Activated T-helper 1 cell treated with anti-CD3 and anti-CD28 coated beads, Interleukin-12 subunit alpha, Interleukin-12 subunit beta, Interleukin-2, Interleukin-4 antibody, amounts not matched to agents 30 ng/mL and 10 ng/mL and 1 ng/mL, durations not matched to agents 14 hours and 24 hours and 36 hours (primary cell): ENCODE measurements at places on chromosomes 2 and 18. TPM values are rescaled to one million over a fixed set of nuclear protein-coding genes. Genes with fewer than 3 reads are reported as not detected.

GRCh38 chr2:97645695-97646629 lies at the start of gene COX5B:
Gene COX5B (plus strand): TSS chr2:97646062. CDS start chr2:97646087, 25 bp downstream.
- peak; percentile 99 for DNase-seq

DNA sequence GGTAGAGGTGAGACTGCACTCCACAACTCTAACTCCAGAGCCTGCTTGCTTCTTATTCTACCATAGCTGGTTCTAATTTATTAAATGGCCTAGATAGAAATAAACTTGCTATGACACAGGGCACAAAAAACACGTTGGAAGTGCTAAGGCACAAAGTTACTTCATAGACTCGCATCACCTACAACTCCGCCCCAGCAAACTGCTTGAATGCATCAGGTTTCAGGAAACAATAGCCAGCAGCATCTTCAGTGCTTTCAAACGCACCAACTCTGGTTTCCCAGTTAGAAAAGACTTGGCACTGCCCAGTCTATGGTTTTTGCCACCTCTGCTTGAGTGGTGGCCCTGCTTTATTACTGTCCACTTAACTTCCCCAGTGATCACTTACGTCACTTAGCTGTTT lies 142.6 kb downstream of the RIF1 start:
- DNase-seq, result no peak

GRCh38 chr2:68643011-68643873 lies at the start of gene PROKR1:
Gene PROKR1 (plus strand): TSS chr2:68643579. CDS start chr2:68645822, 2,243 bp downstream.
- DNase-seq, result no peak

GRCh38 chr2:149132901-149133300 lies 94.4 kb downstream of the LYPD6B start:
- no peak for DNase-seq

GRCh38 chr2:230419181-230419580 lies 3.2 kb downstream of the SP100 start:
- no peak for DNase-seq

DNA sequence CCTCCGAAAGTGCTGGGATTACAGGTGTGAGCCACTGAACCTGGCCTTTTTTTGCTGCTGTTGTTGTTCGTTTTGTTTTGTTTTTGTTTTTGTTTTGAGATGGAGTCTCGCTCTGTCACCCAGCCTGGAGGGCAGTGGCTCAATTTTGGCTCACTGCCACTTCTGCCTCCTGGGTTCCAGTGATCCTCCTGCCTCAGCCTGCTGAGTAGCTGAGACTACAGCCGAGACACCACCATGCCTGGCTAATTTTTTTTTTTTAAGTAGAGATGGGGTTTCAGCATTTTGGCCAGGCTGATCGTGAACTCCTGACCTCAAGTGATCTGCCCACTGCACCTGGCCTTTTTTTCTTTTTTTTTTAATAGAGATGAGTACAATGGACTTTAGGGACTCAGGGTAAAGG lies 22.0 kb downstream of the TMEM127 start:
- no peak for DNase-seq

GRCh38 chr2:69576880-69577279 lies 66.7 kb downstream of the AAK1 start:
- DNase-seq, result no peak

- no peak for DNase-seq
Measured at GRCh38 chr2:197176522-197176921, 134.1 kb downstream of the ANKRD44 start.

GRCh38 chr2:98127229-98127989 lies 40.4 kb downstream of the VWA3B start:
- no peak for DNase-seq

DNA sequence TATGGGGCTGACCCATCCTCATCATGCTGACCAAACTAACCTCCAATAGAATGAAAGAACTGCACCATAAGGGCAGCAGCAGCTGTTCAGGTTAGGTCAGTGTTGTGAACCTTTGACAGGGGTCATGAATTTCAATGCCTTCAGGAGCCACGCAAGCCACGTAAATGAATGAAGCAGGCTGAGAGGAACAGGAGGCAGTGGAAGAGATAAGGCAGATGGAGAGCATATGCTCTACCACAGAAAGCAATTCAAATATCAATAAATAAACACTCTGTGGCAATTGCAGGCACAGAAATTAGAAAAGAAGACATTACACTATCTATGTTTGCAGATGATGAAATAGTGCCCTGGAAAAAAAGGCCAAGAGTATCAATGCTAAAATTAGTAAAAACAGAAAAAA lies 56.3 kb downstream of the SCG2 start:
- DNase-seq, result no peak

- peak; percentile 20 for DNase-seq
Measured at GRCh38 chr18:58135701-58136331, 91.8 kb downstream of the NEDD4L start.

DNA sequence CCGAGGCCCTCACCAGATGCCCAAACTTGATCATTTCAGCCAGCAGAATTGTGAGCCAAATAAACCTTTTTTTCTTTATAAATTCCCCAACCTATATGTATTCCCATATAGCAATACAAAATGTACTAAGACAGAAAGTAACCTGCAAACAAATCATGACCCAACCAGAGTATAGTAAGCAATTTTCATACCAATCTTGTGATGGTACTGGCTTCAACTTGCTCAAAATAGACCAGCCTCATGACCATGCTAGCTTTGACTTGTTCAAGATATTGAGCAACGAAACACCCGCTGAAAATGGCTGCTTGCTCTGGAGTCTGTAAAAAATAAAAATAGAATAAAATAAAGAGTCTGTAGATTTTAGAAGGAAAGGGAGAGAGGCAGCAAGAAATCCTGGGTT lies 97.6 kb downstream of the C1D start:
- DNase-seq, result no peak

- no peak for DNase-seq
Measured at GRCh38 chr18:37852464-37852863, 286.9 kb upstream of the CELF4 start.

Gene ABCB11
- 0.02 TPM in 1 of 2 replicates, not detected in the other for total RNA-seq

Gene ATP9B
- total RNA-seq, result 26.1 and 31.4 TPM in 2 replicates

Gene SLC9A4
- total RNA-seq, result 0.10 TPM in 1 of 2 replicates, not detected in the other

Gene MARCHF4
- not detected in 2 replicates for total RNA-seq
